ENCODE measurements at places on chromosomes 3 and 15. TPM values are rescaled to one million over a fixed set of nuclear protein-coding genes. Genes with fewer than 3 reads are reported as not detected.

GRCh38 chr3:86801921-86802320 is 189.0 kb downstream of the VGLL3 start:
- no peaks in the 10 kb centered on the region for H3K27me3 ChIP-seq
- no peak overlapping the region for H3K4me3 ChIP-seq
- DNase-seq = no peak
- H3K27ac ChIP-seq = no peak overlapping the region

The SV2B gene
- 1.4 TPM for total RNA-seq

DNA sequence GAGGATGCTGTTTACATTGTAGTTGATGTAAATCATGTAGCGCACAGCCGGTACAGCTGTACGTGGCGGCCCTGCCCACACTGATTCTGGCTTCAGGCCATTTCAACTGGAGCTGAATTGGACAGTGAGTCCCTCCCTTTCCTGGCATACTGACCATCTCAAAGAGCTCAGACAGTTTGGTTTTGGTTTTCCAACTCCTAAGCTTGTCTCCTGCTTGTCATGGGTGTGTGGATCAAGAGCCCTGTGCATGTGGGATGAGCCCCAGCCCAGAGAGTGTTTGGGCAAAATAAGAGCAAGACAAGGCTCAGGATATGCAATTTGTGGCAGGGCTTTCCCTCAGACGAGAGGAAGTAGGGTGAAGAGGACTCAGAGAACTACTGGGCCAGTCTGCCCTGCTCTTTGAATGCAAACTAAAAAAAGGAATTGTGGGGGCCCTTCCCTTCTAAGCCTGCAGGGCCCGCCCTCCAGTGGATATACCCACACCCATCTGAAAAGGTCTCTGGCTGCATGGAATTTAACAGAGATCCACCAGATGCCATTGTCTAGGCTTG is 13.3 kb downstream of the ITGA11 start:
- H3K36me3 ChIP-seq = no peaks in the 10 kb centered on the region
- DNase-seq = no peak
- no peak overlapping the region for H3K4me3 ChIP-seq
- no peak overlapping the region for H3K27ac ChIP-seq

The UPK1B gene
- 32.8 TPM for total RNA-seq

- H3K27me3 ChIP-seq = peaks cover 4% of the 10 kb centered on the region
- DNase-seq = no peak
- H3K27ac ChIP-seq = no peak overlapping the region
- no peak overlapping the region for H3K4me3 ChIP-seq
- peaks cover 10% of the 10 kb centered on the region for H3K4me1 ChIP-seq
These were observed 120.7 kb upstream of the TOPAZ1 start for GRCh38 chr3:44120721-44121582.

DNA sequence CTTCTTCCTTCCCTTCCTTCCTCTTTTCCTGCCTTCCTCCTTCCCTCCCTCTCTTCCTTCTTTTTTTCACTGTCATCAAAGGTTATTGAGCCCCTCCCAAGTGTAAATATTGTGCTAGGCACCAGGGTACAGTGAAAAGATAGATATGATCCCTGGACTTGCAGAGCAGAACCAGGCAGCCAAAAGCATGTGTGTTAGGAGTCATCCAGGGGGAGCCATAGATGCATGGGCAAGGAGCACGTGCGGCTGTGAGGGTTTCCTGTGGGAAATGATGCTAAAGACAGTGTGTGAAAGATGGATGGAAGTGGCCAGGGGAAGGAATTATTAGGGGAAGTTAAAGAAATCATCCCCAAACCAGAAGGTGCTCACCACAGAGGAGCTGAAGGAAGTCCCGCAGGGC is 65.2 kb downstream of the NR2F2 start:
- H3K4me3 ChIP-seq = no peak overlapping the region
- no peak overlapping the region for H3K27ac ChIP-seq
- DNase-seq = no peak
- H3K27me3 ChIP-seq = no peaks in the 10 kb centered on the region

The ACKR4 gene
- 8.1 TPM for total RNA-seq

The SNTN gene
- total RNA-seq = 0.29 TPM

DNA sequence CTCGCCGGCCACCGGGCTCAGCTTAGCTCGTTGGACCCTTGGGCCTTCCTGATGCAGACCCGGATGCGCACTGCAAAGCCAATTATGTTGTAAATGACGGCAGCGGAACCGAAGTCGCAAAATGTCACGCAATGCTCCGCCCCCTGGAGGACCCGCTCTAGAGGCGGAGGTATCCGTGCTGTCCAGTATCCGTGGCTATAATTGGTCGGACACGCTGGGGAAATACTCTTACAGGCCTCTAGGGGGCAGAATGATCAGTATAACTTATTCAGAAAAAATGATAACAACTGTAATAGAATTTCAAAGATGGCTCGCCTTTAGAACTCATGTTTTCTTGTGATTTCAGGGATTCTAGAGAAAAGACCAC is at the start of gene PRR23B:
PRR23B (minus strand) TSS at position 59 of the 367 bp plus-strand sequence. CDS start 265 bp downstream, outside the sequence.
- DNase-seq = no peak
- H3K27me3 ChIP-seq = no peaks in the 10 kb centered on the region
- no peak within 1 kb of the TSS for H3K4me3 ChIP-seq
- peaks cover 17% of the 10 kb centered on the region for H3K4me1 ChIP-seq
- H3K27ac ChIP-seq = no peak within 1 kb of the TSS

DNA sequence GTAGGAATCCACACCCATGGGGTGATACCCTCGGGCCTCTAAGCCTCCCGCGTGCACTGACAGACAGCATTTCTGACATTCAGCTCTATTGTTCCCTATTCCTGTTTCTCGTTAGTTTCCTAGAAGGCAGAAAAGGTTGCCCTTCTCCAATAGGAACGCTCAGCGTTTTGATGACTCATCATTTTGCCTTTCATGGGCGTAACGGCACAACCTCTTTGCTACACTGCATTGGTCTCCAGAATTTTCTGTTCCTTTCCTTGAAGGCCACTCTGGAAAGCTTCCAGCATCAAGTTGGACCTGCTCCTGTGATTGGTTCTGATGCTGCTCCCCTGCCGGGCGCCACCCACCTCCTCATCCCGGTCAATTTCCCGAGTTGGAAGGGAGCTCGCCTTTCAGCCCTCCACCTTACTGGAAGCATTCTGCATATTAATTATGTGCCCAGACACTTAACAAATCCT is 13.0 kb upstream of the TNK2 start:
- no peak overlapping the region for H3K27ac ChIP-seq
- no peak for DNase-seq
- no peaks in the 10 kb centered on the region for H3K36me3 ChIP-seq
- H3K4me3 ChIP-seq = no peak overlapping the region
- H3K27me3 ChIP-seq = peaks cover 24% of the 10 kb centered on the region

- H3K27ac ChIP-seq = no peak overlapping the region
- no peak overlapping the region for H3K4me3 ChIP-seq
- no peak for DNase-seq
- no peaks in the 10 kb centered on the region for H3K27me3 ChIP-seq
- peaks cover 26% of the 10 kb centered on the region for H3K4me1 ChIP-seq
These were observed 28.2 kb upstream of the RSL24D1 start for GRCh38 chr15:55224892-55225291.

- H3K36me3 ChIP-seq = no peaks in the 10 kb centered on the region
- peaks cover 30% of the 10 kb centered on the region for H3K27me3 ChIP-seq
- no peaks in the 10 kb centered on the region for H3K4me1 ChIP-seq
These were observed 54.0 kb downstream of the MOBP start for GRCh38 chr3:39521456-39521855.

The INTS14 gene
- 55.6 TPM for total RNA-seq

DNA sequence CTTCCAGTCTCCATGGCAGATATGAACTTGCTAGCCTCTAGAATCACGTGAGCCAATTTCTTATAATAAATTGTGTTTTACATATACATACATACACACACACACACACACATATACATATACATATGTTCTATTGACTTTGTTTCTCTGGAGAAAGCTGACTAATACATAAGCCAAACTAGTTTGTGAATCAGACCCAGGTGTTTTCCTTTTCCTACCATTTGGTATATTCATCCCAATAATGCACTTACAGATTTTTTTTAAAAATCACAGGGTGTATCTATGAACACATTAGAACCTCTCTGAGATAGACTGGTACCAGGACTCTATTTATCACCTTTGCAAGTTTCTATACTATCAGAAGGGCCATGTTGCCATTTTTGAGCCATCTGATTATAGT is 122.9 kb upstream of the KCNH8 start:
- H3K27me3 ChIP-seq = no peaks in the 10 kb centered on the region
- H3K4me1 ChIP-seq = no peaks in the 10 kb centered on the region

GRCh38 chr3:11371747-11372146 is 99.5 kb downstream of the ATG7 start:
- H3K4me3 ChIP-seq = no peak overlapping the region
- no peaks in the 10 kb centered on the region for H3K36me3 ChIP-seq

The IGF2BP2 gene
- total RNA-seq = 150 TPM

DNA sequence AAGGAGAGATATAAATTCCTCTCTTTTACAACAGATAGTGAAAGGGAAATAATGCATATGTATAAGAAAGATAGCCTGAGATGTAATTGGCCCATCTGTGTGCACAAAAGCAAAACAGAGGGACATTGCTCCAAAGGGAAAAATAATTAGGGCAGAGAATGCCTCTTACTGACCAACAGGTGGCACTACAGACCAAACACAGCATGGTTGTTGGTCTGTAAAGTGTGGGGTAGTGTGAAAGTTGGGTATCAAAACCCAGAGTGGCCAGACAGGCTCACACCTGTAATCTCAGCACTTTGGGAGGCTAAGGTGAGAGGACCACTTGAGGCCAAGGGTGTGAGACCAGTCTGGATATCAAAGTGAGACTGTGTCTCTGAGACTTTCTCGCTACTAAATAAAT is 4.5 kb upstream of the TLNRD1 start:
- H3K4me1 ChIP-seq = peaks cover 23% of the 10 kb centered on the region
- no peak overlapping the region for H3K4me3 ChIP-seq
- no peaks in the 10 kb centered on the region for H3K27me3 ChIP-seq
- DNase-seq = no peak

The ERC2 gene
- 1.3 TPM for total RNA-seq

The IL17RE gene
- total RNA-seq = 25.5 TPM

GRCh38 chr15:97045666-97046421 is 715.3 kb downstream of the NR2F2 start:
- no peak overlapping the region for H3K4me3 ChIP-seq
- H3K4me1 ChIP-seq = no peaks in the 10 kb centered on the region
- no peak for DNase-seq
- H3K27ac ChIP-seq = no peak overlapping the region
- H3K36me3 ChIP-seq = no peaks in the 10 kb centered on the region

The HYAL1 gene
- 1.3 TPM for total RNA-seq

- H3K36me3 ChIP-seq = no peaks in the 10 kb centered on the region
- peak overlapping the region; percentile 9 for H3K4me3 ChIP-seq
- no peak for DNase-seq
- H3K27ac ChIP-seq = no peak overlapping the region
- H3K4me1 ChIP-seq = no peaks in the 10 kb centered on the region
- H3K27me3 ChIP-seq = peaks cover 50% of the 10 kb centered on the region
These were observed 63.0 kb downstream of the LINGO1 start for GRCh38 chr15:77569729-77570125.

The TNNC1 gene
- total RNA-seq = 26.5 TPM

The CRABP1 gene
- total RNA-seq = 0.51 TPM

GRCh38 chr15:73515527-73515926 is 72.6 kb downstream of the REC114 start:
- no peaks in the 10 kb centered on the region for H3K36me3 ChIP-seq
- H3K4me1 ChIP-seq = no peaks in the 10 kb centered on the region

GRCh38 chr3:43126536-43126935 is 20.7 kb upstream of the POMGNT2 start:
- no peak overlapping the region for H3K27ac ChIP-seq
- DNase-seq = no peak
- no peaks in the 10 kb centered on the region for H3K36me3 ChIP-seq

The C3orf20 gene
- total RNA-seq = 0.28 TPM

GRCh38 chr3:129614435-129614834 is 8.0 kb upstream of the PLXND1 start:
- DNase-seq = no peak
- H3K27ac ChIP-seq = no peak overlapping the region
- peaks cover 13% of the 10 kb centered on the region for H3K27me3 ChIP-seq
- H3K36me3 ChIP-seq = no peaks in the 10 kb centered on the region
- H3K4me1 ChIP-seq = peaks cover 41% of the 10 kb centered on the region

GRCh38 chr15:43390723-43391122 is 19.8 kb downstream of the TUBGCP4 start:
- H3K36me3 ChIP-seq = peaks cover 22% of the 10 kb centered on the region
- DNase-seq = no peak
- no peaks in the 10 kb centered on the region for H3K4me1 ChIP-seq
- no peaks in the 10 kb centered on the region for H3K27me3 ChIP-seq
- no peak overlapping the region for H3K27ac ChIP-seq

GRCh38 chr3:117017135-117017894 is 307.7 kb downstream of the TUSC7 start:
- H3K36me3 ChIP-seq = no peaks in the 10 kb centered on the region
- H3K27me3 ChIP-seq = peaks cover 15% of the 10 kb centered on the region

GRCh38 chr15:99981191-99981647 is 248.0 kb upstream of the LYSMD4 start:
- H3K27me3 ChIP-seq = no peaks in the 10 kb centered on the region
- no peaks in the 10 kb centered on the region for H3K4me1 ChIP-seq
- no peak overlapping the region for H3K4me3 ChIP-seq
- H3K27ac ChIP-seq = no peak overlapping the region
- peaks cover 5% of the 10 kb centered on the region for H3K36me3 ChIP-seq
- DNase-seq = no peak

DNA sequence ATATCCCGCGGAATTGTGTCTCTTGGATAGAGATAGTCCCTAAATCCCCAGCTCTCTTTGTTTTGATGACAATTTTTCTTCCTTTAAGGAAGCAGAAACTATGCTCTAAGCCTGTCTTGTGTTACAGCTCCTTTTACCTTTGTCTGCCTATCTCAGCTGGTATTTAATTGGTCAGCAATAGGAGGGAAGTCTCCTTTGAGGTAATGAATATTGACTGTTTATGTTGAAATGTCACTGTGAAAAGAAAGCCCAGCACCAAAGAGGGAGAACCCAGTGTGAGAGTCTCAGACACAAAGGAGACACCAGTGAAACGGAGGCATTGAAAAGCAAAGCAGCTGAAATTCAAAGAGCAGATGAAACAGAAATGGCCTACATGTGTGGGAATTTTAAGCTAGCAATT is 372.6 kb downstream of the NR2F2 start:
- no peaks in the 10 kb centered on the region for H3K27me3 ChIP-seq
- H3K27ac ChIP-seq = peak overlapping the region; percentile 23
- H3K36me3 ChIP-seq = no peaks in the 10 kb centered on the region
- DNase-seq = no peak
- H3K4me3 ChIP-seq = no peak overlapping the region
- peaks cover 29% of the 10 kb centered on the region for H3K4me1 ChIP-seq

- no peaks in the 10 kb centered on the region for H3K27me3 ChIP-seq
- DNase-seq = no peak
- H3K27ac ChIP-seq = no peak overlapping the region
These were observed 66.4 kb upstream of the PPIB start for GRCh38 chr15:64229129-64229724.

DNA sequence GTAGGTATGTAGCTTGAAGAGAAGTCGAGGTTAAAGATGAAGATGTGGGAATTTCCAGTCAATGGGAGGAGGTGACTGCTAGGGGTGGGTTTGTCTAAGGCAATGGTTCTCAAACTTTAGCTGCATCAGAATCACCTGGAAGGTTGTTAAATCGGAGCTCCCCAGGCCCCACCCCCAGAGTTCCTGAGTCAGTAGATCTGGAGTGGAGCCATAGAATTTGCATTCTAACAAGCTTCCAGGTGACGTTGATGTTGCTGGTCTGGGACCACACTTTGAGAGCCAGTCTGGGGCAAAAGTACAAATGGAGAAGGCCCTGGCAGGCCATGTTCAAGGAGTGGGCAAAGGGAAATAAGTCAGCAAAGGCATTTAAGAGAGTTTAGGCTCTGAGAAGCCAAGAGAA is 69.1 kb downstream of the CMTM8 start:
- DNase-seq = peak; percentile 10
- no peaks in the 10 kb centered on the region for H3K27me3 ChIP-seq
- H3K27ac ChIP-seq = no peak overlapping the region
- no peaks in the 10 kb centered on the region for H3K36me3 ChIP-seq
- no peak overlapping the region for H3K4me3 ChIP-seq
